ENCODE measurements at places on chromosomes 7 and 10.

DNA sequence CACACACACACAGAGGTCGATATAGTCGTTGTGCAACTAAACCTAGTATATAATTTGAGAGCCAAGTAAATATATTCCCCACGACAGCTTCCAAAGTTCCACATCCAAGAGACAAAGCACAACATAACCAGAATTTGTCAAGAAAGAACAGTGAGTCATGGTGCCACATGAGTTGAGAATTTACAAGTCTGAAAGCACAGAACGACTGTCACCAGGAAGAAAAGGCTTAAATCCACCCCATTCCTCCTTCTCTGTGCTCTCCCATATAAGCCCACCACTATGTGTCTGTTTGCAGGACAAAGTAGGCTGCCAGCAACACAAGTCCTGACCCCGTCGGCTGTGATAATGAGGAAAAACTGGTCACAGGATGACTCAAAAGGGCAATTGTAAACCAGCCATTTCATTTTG lies 32.8 kb downstream of the GSAP start:
- no peak for DNase-seq

DNA sequence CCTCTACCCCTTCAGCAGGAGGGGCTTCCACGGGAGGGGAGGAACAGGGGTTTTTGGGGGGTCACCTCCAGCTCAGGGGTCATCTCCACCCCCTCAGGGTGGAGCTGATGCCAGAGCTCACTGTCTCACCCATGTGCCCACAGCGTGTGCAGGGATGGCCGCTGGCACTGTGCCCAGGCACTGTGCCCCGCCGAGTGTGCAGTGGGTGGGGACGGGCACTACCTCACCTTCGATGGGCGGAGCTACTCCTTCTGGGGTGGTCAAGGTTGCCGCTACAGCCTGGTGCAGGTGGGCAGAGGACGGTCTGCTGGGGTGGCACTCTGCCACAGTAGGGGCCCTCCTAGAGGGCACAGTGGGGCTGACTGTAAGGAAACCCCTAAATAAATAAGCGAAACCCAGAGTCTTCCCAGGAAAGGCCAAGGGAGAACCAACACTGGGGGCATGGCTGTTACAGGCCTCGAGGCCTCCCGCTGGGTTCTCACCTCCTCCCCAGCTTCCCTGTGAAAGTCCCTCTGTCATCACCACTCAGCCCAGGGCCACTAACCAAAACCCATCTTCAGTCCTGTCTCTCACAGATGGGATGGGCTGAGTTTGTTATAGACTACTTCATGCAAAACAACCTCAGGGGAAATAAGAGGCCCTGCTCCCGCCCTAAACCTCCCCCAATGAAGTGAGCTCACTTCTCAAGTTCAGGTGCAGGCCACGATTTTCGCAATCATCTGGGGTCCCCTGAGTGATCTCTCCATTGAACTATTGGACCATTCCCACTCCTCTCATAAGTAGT lies 7.4 kb upstream of the ZNF467 start:
- DNase-seq, result no peak

GRCh38 chr7:44060948-44061644 lies 4.3 kb downstream of the PGAM2 start:
- no peak for DNase-seq

DNA sequence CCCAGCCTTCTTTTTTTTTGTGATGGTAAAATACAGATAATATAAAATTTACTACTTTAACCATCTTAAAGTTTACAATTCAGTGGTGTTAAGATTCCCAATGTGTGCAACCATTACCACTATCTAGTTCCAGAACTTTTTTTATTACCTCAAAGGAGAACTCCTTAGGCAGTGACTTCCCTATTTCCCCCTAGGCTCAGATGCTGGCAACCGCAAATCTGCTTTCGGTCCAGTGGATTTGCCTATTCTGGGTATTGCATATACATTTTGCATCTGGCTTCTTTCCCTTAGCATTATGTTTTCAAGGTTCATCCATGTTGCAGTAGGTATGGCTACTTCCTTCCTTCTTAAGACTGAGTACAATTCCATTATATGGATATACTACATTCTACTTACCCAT lies 56.5 kb downstream of the AFAP1L2 start:
- DNase-seq, result no peak

DNA sequence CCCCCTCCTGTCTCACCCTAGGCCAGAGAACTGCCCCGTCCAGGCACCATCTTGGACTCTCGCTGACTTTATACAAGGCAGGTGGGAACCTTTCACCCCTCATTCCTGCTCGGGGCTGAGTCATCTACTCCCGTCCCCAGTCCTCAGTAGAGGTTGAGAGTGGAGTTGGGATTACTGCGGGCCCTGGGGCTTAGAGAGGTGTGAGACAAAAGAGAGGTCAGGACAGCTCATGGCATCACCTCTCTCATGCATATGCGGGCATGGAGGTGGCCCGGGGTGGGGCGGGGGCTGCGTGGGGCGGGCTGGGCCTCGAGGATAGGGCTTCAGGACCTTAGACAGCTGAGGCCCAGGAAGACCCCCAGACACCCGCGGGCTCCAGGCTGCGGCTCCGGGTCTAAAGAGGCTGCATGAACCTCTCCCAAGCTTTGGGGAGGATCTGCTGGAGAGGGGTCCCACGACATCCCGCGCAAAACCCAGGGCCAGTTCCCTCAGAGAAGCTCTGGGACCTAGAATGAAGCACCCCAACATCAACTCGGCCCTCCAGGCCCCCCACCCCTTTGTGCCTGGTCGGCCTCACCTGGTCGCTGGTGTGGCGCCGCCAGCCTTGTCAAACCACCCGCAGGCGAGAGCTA lies 317 bp downstream of the PDZD7 start:
- no peak for DNase-seq

GRCh38 chr7:4808565-4808964 lies 33.1 kb downstream of the AP5Z1 start:
- DNase-seq, result no peak

DNA sequence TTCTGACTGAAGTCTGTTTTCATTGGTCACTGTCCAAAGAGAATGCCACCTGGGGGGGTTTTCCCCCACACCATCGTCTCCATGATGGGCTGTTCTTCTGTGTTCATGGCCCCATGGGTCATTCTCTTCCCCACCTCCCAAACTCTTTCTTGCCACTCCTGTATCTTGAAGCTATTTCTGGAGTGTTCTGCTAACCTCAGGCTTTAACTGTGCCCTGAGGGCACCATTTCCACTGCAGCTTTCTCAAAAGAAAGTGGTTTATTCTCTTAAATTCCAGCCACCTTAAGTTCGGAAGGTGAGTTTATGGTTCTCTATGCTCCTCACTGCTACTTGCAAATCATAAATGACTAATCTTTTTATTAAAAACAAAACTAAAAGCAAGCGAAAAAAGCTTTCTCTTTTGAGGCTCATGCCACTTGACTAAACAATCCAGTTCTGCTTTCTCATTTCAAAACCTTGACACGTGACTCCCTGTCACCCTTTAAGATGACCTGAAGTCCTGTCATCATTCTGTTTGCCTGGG lies 7.4 kb upstream of the APBB1IP start:
- DNase-seq, result peak; percentile 89

- peak; percentile 31 for DNase-seq
These were observed 704 bp downstream of the TNKS2 start for GRCh38 chr10:91798649-91799611.

DNA sequence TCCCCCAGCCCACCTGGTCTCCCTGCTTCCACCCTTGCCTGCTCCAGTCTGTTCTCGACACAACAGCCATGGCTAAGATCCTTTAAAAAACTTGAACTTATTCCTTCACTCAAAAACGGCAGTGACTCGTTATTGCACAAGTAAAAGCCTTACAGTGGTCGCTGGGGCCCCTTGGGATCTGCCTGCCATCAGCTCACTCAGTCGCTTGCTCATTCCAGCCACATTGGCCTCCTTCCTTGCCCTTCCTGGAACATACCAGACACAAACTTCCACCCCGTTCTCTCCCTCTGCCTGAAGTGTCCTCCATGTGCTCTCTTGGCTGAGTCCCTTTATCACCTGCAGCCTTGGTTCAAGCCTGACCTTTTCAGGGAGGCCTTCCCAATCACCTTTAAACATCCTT lies 4.7 kb downstream of the CCNY start:
- no peak for DNase-seq

GRCh38 chr7:99422186-99422585 lies 13.4 kb downstream of the BUD31 start:
- no peak for DNase-seq

GRCh38 chr7:120404042-120404441 lies 131.1 kb downstream of the KCND2 start:
- DNase-seq, result peak; percentile 42

DNA sequence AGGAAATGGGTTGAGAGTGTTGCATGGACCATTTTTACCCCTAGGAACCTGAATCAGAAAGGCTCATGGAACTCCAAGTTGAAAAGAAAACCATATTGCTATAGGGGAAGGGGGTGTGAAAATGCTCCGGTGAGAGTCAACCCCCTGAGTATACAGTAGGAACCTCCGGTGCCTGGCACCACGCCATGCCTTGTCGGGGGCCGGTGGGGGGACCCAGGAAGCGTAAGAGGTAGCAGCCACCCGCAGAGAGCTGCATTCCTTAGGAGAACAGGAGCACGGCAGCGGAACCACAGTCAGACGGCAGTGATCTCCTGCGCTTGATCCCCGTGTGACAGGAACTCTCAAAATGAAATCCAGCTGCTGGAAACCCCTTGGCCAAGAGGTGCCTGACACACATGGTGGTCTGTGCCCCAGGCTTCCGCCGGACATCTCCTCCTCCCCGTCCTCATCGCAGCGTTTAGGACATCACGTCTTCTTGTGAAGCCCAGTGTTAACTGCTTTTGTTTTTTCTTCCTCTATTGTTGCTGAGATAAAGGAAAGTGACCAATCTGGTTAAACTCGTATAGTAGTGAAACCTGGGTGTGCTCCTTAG lies 186.8 kb downstream of the CELF2 start:
- no peak for DNase-seq

DNA sequence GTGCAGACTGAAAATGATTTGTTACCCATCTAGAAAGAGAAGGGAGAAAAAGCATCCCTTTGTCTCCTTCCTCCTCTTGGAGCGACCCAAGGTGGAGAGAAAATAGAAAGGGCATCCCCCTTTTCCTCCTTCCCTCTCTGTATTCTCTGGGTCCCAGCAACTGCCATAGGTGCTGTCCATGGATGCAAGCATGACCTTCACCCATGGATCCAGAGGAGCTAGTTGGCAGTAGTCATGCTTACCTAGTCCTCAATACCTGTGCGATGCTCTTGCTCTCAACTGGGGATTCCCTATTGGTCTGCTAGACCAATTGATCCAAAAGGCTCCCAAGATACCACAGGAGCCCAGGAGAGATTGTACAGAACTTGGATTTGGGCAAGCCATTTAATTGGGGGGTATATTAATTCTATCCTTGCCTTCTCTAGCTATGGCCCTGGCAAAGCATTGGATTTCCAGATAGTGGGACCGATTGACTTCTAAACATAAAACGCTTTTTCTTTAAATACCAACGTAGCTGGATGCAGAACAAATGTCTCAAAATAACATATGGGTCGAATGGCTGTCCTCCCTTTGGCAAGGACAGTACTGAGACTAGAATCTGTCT lies 547.8 kb upstream of the IGFBP3 start:
- DNase-seq, result no peak

DNA sequence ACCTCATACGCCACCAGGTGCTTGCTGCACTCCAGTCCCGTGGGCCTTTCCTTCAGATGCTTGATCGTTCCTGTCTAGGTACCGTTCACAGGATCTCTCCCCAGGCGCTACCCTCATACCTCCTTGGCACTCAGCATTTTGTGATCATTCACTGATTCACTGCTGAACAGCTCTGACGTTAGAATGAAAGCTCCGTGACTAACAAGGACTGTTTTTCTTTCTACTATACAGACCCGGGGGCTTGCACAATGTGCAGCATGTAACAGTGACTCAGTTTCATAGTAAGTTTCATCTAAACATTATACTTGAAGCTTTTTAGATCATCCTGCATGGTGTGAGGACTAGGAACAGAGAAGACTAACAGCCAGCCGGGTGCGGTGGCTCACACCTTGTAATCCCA lies 20.6 kb downstream of the KIN start:
- no peak for DNase-seq

GRCh38 chr10:6877722-6878392 lies 297.8 kb upstream of the PRKCQ start:
- DNase-seq, result no peak

- no peak for DNase-seq
These were observed 113.2 kb upstream of the GPR26 start for GRCh38 chr10:123552760-123553554.

DNA sequence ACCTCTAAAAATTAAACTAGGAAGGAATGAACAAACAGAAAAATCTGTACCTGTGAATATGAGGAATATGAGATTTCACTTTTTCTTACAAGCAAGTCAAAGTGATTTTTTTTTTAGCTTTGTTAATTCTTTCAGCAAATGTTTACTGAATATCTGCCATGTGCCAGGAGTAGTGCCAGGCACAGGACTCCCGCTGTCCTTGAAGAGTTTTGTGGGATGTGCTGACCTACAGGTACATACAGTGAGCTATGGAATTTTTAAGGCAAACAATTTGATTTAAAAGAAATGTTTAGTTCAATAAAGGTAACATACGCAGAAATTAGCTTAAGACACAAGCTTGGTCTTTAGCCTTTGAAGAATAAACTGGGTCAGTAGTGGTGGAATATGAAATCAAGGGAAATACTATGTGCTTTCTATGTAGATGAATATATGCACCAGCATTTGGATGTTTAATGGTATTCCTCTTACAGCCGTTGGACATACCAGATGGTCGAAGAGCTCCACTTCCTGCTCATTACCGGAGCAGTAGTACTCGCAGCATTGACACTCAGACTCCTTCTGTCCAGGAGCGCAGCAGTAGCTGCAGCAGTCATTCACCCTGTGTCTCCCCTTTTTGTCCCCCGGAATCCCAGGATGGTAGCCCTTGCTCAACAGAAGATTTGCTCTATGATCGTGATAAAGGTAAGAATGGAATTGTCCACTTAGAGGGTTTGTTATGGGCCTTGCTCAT lies 102.0 kb downstream of the GLCCI1 start:
- DNase-seq, result no peak

Measured in activated CD4-positive, alpha-beta T cell treated with anti-CD3 and anti-CD28 coated beads, Interleukin-2, Interleukin-4, amounts not matched to agents 100 ng/mL and 50 ng/mL, durations not matched to agents 16 hours and 8 hours (primary cell).